ENCODE measurements at places on chromosomes 1 and 21. TPM values are rescaled to one million over a fixed set of nuclear protein-coding genes. Genes with fewer than 3 reads are reported as not detected.

- DNase-seq = no peak
Observed at GRCh38 chr1:93988634-93989350, 79.6 kb upstream of the GCLM start.

GRCh38 chr1:1780598-1781525 is 2.6 kb upstream of the NADK start:
- DNase-seq = no peak

GRCh38 chr1:164731161-164731876 is 172.3 kb downstream of the PBX1 start:
- DNase-seq = no peak

DNA sequence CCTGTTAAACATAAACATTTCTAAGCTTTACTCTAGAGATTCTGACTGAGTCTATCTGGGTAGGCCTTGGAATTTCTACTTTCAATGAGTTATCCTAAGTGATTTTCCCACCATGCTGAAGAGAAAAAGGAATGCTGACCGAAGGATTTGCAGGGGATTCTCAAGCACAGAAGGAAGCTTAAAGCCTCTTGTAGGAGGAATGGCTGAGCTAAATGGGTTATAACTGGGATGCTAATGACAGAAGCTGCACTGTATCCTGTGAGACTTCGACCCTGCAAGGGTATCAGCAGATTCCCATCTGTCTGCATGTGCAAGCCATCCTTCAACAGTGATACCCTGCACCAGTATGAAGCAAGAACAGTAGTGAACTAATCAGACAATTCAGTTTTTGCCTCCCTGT is 35.4 kb downstream of the SLC35D1 start:
- DNase-seq = no peak

DNA sequence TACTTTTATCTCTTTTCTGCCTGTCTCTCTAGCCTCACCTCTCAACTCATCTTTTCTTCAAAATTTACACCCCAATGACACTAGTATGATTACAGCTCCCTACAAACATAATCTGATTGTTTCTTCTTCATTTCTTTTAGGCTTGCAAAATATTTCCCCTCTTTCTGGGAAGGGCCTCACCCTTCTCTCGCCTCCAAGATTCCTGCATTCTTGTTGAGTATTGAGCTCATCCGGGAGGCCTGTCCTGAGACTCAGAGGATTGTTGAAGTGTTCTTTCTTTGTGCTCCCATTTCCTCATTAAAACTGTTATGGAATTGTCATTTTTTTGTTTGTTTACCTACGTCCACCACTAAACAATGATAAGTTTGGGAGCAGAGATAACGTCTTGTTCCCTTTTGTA is 99.1 kb upstream of the CHRM3 start:
- no peak for DNase-seq

- no peak for DNase-seq
Observed at GRCh38 chr1:149906570-149907075, 7.3 kb downstream of the BOLA1 start.

DNA sequence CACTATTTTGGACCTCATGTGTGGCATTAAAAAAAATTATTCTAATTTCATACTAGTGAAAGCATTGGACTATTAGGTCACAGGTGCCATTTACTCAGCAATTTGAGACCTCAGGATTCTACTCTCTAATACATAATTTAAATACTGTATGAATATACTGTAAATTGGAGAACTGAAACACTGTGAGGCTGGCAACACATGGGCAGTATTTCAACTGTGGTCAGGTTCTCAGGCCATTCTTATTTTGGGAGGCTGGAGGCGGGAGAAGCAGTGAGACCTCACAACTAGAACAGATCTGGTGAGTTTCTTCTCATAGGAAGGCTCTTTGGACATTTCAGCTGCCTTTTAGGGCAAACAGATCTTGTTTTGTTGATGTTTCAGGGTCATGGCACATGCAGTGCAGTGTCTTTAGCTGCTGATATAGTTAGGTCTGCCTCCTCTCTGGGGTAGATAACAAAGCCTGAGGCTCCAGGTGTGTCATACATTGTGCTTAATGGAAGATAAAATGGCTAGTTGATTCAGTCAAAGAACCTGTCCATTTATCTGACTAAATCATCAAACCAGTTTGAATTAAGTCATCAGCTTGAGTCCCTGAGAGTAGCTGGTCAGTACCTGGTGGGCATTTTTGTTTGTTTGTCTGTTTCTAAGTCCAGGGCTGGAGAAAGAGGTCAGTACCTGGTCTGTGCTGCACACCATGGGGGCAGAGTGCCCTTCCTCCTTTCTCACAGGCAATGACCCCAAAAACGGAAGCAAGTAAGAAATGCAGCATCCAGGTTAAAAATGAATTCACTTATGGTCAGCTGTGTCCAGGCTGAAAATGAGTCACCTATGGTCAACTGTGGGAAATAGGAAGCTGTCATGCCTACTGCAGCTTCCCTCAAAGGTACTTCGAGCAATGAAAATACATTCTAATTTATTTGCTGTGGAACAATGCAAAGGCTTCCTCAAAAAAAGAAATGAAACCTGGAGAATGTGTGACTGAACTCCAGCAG is 216.2 kb downstream of the SDCCAG8 start:
- DNase-seq = peak; percentile 3

DNA sequence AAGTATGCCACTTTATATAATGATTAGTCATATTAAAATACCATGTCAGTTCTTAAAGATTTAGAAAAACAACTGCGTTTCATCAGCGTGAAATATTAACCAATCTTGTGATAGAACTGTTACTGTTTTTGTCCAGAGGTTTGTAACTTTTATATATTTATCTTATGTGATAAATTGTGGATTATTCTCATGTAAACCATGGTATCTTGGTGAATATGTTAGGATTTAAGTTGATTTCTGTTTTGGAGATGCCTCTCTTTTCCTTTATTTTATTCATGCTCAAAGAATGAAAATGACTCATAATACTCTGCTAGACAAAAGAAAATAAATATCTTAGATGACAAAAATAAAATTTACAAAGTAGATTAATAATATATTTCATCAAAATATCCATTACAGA is 88.4 kb downstream of the ADGRL4 start:
- no peak for DNase-seq

- DNase-seq = no peak
Observed at GRCh38 chr1:41539418-41539805, 54.9 kb upstream of the EDN2 start.

DNA sequence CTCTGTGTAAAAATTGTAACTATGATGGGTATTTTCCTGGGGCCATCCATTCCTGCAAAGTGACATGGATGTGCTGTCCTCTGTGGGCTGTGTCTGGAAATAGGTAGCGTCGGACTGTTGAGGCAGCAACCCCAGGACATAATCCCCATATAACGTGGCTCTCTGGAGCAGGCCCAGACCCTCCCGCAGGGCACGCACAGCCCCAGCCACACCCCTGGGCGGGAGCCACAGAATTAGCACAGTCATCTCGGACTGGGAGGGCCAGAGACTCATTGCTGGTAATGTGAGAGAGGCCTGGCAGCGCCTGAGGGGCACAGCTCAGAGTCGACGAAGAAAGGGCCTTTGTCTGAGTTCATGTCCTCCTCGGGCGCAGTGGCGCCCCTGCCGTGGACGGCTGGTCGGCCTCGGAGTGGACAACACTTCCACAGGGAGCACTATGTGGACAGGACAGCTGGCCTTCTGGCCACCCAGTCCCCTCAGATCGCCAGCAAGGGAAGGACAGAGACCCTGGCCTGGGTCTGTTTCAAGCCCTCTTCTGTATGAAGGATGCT is 20.1 kb downstream of the SIM2 start:
- peak; percentile 66 for DNase-seq

DNA sequence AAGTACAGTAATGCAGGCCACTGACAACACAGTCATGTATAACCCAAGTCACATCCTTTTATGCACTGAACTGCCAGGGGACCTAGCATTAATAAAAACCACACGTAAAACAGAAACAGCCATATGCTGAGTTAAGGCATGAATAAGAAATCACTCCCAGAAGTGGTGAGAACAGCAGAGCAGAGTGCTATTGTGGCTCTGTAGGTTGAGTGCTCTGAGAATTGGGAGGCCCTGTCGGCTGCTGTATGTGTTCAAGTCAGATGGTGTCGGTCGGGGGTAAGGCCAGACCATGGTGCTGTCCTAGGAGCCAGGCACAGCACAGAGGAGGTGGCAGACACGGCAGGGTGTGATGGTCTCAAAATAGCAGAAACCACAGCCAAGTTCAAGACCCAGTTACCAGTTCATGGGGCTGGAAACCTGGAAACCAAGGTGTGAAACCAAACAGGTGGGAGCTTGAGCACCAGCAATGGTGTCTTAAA is 126.6 kb upstream of the COA6 start:
- no peak for DNase-seq

GRCh38 chr1:112998592-112999235 is 42.7 kb upstream of the SLC16A1 start:
- peak; percentile 38 for DNase-seq

DNA sequence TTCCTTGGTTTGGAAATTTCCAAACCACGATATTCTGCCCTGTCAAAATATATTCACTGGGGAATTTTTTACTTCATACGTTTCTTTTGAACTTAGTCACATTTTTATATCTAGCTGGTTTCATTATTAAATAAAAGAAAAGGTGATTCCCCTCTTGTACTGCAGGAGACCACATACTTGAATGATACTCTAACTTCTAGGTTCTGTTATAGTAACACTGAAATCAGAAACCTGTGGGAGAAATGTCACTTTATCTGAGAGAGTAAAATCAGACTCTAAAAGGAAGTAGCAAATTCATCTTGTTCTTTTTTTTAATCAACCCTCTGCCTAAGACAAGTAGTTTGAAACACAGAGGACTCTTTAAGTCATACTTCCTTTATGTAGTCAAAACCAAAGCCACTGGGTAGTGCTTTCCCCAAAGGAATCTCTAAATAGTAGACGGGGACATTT is 34.4 kb downstream of the MRPL39 start:
- DNase-seq = no peak

- DNase-seq = no peak
Observed at GRCh38 chr1:31931593-31932225, 6.5 kb downstream of the PTP4A2 start.

- no peak for DNase-seq
Observed at GRCh38 chr1:9166289-9167235, 37.7 kb upstream of the GPR157 start.

GRCh38 chr1:169711469-169712308 is at the start of gene SELL:
Gene SELL (minus strand): TSS chr1:169711620. CDS start chr1:169711498, 122 bp downstream.
- peak; percentile 8 for DNase-seq

Gene ATP6V1G3
- not detected for total RNA-seq

Gene AIRE
- total RNA-seq = 0.41 TPM

Gene ARTN
- total RNA-seq = under 0.01 TPM

Gene VSIG8
- total RNA-seq = not detected

Gene C1orf87
- total RNA-seq = not detected

Gene VHLL
- total RNA-seq = 0.82 TPM

Gene VWA1
- 2.9 TPM for total RNA-seq

Gene TAS1R2
- total RNA-seq = not detected

Gene CELA2B
- total RNA-seq = not detected
